ENCODE measurements at places on chromosomes 16 and 17.
A peak's percentile ranks its signal among the peaks of the same experiment; 100 is the strongest.

GRCh38 chr16:31531096-31531495 is 3.4 kb downstream of the AHSP start:
- DNase-seq = no peak

DNA sequence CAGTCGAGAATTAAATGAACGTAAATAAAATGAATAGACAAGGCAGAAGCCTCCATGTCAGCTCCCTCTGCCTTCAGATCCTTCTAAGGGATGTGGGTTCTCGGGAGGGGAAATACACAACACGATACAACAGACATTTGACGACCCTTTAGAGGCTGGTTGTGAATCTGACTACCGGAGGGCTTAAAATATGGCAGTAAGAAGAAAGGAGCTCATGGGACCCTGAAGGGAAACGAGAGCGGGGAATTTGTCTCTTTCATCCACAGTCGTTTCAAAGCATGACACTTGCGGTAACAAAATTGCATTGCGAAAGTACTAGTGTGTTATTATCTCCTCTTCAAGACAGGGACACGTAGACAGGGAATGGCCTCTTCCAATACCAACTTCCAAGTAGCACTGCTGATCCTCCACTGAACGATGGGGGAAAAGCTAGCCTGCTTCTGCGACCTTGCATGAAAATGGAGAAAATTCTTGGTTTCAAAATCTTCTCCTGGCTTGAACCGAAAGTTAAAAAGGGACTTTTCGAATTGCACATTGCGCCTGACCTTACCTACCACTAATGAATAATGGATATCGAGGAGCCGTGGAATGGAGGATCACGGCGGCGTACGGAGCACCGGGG is 1.2 kb upstream of the TNRC6C start:
- peak; percentile 28 for DNase-seq

- no peak for DNase-seq
These were observed 268.1 kb upstream of the TBX2 start for GRCh38 chr17:61131585-61131984.

DNA sequence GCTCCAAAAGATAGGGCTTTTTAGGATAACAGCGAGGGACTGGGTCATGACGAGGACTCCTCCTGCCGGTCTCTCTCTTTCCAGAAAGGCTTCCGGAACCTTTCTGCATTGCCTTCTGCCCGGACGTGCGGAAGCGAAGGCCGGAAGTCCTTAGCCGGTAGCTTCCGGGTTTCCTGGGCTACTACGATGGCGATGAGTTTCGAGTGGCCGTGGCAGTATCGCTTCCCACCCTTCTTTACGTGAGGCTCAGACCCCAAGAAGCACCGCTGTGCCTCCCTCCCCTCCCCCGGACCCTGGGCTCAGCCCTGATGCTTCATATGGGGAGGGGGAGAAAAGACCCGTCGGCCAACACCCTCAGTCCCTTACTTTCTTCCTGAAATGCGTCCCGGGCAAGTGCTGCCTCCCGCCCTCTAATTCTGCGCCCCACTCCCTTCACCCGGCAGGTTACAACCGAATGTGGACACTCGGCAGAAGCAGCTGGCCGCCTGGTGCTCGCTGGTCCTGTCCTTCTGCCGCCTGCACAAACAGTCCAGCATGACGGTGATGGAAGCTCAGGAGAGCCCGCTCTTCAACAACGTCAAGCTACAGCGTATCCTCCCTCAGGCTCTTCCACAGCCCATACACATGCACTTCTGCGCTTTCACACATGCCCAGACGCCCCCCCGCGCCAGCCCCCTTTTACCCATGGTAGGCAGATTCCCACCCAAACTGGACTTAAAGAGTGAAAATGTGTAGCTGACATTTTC is at the start of gene VPS25:
Gene VPS25 (plus strand): TSS at position 160 of the 746 bp plus-strand sequence. CDS start 27 bp downstream, at position 187.
- DNase-seq = peak; percentile 88

GRCh38 chr16:7013990-7014389 is 318.7 kb upstream of the RBFOX1 start:
- DNase-seq = peak; percentile 7

DNA sequence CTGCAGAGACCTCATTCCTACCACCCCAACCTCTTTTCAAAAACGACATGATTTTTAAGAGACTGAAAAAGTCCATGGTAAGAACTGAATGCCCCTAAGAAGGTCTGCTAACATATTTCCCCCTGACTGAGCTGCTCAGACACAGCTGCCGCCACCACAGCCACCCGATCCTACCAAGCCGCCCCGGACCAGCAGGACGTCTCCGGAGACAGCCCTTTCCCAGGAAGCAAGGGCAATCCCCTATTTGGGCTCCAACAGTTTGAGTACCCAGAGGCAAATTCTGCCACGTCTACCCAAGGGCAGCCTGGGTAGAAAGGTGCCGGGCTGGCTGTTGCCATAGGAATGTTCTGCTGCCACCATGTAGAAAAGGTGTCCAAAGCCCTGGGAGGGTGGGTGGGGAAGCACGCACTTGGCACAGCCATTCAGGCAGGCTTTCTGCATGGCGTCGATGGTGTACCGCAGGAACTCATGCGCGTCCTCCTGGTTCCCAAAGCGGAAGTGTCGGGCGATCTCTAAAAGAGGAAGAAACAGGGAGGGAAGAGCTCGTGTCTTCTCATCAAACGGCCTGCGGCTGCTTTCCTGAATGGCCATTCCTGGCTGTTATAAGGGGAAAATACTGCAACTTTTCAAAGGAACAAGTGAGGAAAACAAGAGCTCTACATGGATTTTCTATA is 13.6 kb downstream of the USP36 start:
- DNase-seq = no peak

GRCh38 chr16:5016967-5017677 is 16.6 kb downstream of the NAGPA start:
- no peak for DNase-seq

DNA sequence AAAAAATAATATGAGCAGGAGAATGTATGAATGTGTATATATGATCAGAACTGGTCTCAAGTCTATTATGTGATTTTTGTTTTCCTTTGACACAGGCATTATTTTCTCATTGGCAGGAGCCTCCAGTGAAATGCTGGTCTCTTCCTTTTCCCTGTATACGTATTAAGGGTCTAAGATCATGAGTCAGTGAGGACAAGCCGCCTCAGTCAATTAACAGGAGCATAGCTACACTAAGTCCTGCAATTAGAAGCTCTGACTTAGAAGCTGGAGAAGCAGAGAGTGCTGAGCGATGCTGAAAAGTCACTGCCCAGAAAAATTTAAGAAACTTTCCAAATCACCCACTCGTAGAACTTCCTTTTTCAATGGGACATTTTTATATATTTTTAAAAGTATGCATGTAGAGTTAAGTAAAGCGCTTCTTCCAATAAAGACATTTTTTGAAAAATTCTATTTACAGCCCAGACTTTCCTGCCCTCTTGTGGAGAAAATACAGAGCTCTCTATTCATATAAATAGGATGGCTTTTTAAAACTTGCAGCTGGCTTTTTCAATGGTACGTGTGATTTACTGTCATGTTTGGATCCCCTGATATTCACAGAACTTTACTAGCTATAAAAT is 70.2 kb upstream of the PSMD7 start:
- DNase-seq = peak; percentile 40

- peak; percentile 73 for DNase-seq
These were observed 80.5 kb downstream of the SMG6 start for GRCh38 chr17:2222901-2223616.

DNA sequence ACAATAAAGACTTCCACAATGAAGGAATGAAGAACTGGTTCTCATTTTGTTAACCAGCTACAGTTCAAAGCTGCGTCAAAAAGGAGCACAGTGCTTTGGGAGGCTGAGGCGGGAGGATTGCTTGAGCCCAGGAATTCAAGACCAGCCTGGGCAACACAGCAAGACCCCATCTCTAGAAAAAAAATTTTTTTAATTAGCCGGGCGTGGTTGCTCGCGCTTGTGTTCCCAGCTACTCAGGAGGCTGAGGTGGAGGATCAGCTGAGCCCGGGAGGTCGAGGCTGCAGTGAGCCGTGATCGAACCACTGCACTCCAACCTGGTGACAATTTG is 764 bp upstream of the SLC6A4 start:
- no peak for DNase-seq

GRCh38 chr16:81143921-81144471 is 47.8 kb upstream of the GCSH start:
- DNase-seq = no peak

GRCh38 chr17:37710344-37710886 is 34.4 kb downstream of the HNF1B start:
- peak; percentile 77 for DNase-seq

- peak; percentile 29 for DNase-seq
These were observed 36.7 kb upstream of the ULK2 start for GRCh38 chr17:19904412-19904811.

- DNase-seq = no peak
These were observed 8.3 kb downstream of the TMEM114 start for GRCh38 chr16:8581831-8582580.

DNA sequence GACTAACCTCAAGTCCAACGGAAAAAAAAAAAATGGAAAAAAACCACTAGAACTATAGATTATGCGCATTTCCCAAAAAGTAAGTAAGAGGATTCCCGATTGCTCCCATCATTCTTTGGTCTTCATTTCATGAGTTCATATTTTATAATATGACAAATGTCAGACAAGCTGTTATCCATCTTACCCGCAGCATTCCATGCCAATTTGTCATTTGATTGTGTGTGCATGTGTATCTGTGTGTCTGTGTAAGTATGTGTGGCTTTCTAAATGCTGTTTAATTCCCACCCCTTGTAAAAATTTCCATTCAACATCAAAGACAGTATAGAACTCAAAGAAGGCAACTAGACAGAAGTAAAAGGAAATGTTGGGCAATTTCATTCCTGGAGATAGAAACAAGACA is 434.1 kb downstream of the CDH11 start:
- no peak for DNase-seq

- no peak for DNase-seq
These were observed 89.4 kb upstream of the CBX4 start for GRCh38 chr17:79928502-79929256.

DNA sequence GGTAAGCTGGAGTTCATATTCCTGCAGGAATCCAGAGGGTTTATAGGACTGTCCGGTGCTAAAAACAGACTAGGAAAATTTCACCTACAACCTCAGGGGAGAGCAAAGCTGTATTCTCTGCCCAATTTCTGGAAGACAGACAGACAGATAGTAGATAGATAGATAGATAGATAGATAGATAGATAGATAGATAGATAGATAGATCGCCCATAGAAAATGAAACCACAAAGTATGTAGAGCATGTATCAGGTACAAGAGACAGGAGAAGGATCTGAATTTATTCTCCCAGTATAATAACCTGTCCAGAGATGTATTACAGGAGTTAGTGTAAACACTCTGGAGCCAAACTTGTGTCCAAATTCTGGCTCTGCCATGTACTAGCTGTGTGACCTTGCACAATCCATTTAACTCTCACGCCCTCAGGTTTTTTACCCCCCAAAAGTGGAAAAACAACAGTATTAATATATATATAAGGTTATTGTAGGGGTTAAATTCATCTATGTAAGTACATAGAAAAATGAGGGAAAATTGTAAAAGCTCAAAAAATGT is 2.1 kb upstream of the ABCA6 start:
- DNase-seq = no peak

- DNase-seq = no peak
These were observed 49.5 kb downstream of the GPRC5B start for GRCh38 chr16:19835196-19835595.

GRCh38 chr17:75242461-75243042 is 18.9 kb downstream of the GGA3 start:
- no peak for DNase-seq

- DNase-seq = no peak
These were observed 109.2 kb downstream of the SDR42E1 start for GRCh38 chr16:81902025-81902424.

GRCh38 chr16:70740914-70741782 is 55.3 kb upstream of the MTSS2 start:
- peak; percentile 61 for DNase-seq

- no peak for DNase-seq
These were observed 20.2 kb upstream of the UMOD start for GRCh38 chr16:20372701-20373100.

- no peak for DNase-seq
These were observed 136.6 kb upstream of the WSB1 start for GRCh38 chr17:27157297-27157696.
